ENCODE measurements at places on chromosomes 16 and 17. TPM values are rescaled to one million over a fixed set of nuclear protein-coding genes. Genes with fewer than 3 reads are reported as not detected.

The ESRP2 gene
- total RNA-seq, result 32.9 TPM

The KRTAP4-1 gene
- not detected for total RNA-seq

The KRTAP17-1 gene
- total RNA-seq, result not detected

The KRTAP4-16 gene
- not detected for total RNA-seq

The SLC5A11 gene
- total RNA-seq, result 1.2 TPM

The TBC1D3C gene
- total RNA-seq, result not detected

The TOM1L1 gene
- 85.7 TPM for total RNA-seq

All from kidney (tissue), 22 donors.